Activated CD4-positive, alpha-beta T cell treated with anti-CD3 and anti-CD28 coated beads, Interleukin-2, amount 50 U/mL, for 24 hours (primary cell): ENCODE measurements at places on chromosomes 13 and 19.

DNA sequence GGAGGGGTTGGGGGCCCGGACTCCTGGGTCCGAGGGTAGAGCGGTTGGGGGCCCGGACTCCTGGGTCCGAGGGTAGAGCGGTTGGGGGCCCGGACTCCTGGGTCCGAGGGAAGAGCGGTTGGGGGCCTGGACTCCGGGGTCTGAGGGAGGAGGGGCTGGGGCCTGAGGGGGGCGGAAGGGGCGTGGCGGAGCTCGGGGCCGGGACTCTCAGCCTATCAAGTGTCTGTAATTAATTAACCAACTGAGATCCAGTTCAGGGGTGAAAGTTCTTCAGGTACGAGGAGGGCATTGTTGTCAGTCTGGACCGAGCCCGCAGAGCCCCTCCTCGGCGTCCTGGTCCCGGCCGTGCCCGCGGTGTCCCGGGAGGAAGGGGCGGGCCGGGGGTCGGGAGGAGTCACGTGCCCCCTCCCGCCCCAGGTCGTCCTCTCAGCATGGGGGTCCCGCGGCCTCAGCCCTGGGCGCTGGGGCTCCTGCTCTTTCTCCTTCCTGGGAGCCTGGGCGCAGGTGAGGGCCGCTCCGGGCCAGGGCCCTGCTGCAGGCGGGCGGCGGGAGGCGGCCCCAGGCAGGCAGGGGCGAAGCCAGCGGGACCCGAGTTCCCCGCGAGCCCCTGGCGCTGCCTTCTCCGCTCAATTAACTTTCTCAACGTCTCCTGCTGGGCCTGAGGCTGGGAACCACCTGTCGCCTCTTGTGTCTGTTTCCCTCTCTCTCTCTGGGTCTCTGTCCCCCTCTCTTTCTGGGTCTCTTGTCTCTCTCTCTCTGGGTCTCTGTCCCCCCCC, 697 bp downstream of the FCGRT start:
- DNase-seq = no peak

DNA sequence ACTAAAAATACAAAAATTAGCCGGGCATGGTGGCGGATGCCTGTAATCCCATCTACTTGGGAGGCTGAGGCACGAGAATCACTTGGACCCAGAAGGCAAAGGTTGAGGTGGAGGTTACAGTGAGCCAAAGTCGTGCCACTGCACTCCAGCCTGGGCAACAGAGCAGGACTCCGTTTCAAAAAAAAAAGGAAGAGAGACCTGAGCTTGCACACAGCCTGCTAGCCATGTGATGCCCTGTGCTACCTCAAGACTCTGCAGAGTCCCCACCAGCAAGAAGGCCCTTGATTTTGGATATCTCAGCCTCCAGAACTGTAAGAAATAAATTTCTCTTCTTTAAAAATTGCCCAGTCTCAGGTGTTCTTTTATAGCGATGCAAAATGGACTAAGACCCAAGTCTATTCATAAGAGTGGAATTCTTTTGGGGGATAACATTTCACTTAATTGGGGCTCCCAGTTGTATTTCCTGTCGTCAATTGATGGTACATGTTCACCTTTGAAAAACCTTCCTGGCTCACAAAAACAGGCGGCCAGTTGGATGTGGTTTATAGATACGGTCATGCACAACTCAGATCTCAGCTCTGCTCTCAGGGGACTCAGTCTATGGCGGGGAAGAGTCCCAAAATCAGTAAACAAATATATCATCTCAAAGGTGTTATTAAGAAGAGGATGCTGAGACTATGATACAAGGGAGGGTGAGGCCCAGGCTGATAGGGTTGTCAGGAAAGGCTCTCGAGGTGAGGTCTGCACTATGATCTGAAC, 2.4 kb upstream of the CHERP start:
- DNase-seq = no peak

- no peak for DNase-seq
These were observed 222.9 kb upstream of the HTR2A start for GRCh38 chr13:47119575-47120235.

- DNase-seq = no peak
These were observed 16.9 kb downstream of the MAG start for GRCh38 chr19:35308910-35309309.

- DNase-seq = peak; percentile 76
These were observed 2.5 kb upstream of the KEAP1 start for GRCh38 chr19:10505583-10506229.

GRCh38 chr19:52214241-52214640, 24.4 kb downstream of the PPP2R1A start:
- no peak for DNase-seq

GRCh38 chr19:7762719-7763293, at the start of gene CLEC4M:
TSS of gene CLEC4M (plus strand) at chr19:7763243. CDS start at chr19:7763267, 24 bp downstream.
- no peak for DNase-seq

- peak; percentile 56 for DNase-seq
These were observed 20.0 kb downstream of the XRCC1 start for GRCh38 chr19:43555185-43555770.

DNA sequence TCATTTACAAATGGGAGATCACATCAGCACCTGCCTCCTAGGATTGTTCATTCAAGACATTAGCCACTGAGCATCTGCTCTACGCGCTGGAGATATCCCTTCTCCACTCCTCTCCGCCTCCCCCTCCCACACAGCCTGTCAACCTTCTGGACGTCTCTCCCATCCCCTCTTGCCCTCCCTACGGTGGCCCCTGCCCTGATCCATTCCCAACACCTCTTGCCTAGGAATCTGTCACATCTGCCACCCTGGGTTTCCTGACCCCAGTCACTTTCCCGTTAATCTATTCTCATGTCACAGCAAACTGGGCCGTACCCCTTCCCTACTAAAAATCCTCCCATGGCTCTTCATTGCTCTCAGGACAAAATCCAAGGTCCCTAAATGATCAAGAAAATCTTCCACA, 10.3 kb downstream of the DYRK1B start:
- DNase-seq = no peak

DNA sequence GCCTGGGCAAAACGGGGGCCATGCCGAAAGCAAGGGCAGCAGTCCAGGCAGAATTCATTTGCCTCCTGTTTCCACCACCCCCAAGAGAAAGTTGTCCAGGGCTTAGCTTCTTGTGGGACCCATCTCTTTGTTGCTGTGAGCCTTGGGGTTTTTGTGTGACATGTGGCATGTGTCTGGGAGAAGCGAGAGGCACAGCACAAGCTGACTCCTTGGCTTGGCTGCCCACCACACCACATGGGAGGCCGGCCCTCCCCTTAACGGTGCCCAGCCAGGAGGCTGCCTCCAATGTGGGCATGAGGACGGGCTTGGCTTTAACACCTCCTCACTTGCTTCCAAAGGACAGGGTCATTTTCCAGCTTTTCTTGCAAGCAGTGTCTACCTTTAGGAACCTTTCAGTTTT, 81.6 kb downstream of the ZNF536 start:
- no peak for DNase-seq

DNA sequence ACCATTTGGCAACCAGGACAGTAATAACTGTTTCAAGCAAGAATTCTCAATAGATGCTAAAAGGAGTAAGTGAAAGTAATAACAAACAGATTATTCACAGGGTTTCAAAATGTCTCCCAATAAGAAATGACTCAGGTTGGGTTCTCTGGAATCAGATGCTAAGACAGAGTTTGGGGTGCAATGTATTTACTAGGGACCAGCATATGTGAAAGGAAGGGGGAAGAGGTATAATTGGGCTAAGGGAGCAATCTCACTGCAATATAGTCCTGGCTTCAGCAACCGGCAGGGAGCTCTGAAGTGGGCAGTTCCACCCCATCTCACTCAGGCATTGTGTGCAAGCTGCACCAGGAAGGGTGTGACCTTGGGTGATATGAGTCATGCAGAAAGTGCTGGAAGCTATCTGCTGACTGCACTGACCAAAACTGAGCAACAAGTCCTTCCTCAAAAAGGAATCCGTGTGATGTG, 23.4 kb downstream of the ZDHHC20 start:
- DNase-seq = peak; percentile 35

DNA sequence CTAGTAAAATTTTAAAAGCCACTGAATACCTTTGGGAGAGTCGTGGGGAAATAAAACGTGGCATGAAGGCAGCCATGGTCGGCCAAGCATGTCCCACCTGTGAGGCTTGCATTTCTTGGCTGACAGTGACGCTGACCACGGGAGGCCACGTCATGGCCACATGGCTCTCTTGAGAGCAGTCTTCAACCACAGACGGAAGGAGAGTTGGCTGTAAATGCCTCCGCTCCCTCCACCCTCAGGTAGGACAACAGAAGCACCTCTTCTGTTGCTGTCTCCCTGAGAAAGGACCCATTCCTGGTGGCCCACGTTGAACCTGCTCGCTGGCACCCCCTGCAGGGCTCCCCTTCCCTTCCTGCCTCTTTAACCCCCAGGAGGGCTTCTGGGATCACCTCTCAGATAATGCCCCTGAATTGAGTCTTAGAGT, 10.6 kb upstream of the LRRC25 start:
- no peak for DNase-seq

- DNase-seq = no peak
These were observed 17.6 kb downstream of the RANBP3 start for GRCh38 chr19:5960005-5961001.

DNA sequence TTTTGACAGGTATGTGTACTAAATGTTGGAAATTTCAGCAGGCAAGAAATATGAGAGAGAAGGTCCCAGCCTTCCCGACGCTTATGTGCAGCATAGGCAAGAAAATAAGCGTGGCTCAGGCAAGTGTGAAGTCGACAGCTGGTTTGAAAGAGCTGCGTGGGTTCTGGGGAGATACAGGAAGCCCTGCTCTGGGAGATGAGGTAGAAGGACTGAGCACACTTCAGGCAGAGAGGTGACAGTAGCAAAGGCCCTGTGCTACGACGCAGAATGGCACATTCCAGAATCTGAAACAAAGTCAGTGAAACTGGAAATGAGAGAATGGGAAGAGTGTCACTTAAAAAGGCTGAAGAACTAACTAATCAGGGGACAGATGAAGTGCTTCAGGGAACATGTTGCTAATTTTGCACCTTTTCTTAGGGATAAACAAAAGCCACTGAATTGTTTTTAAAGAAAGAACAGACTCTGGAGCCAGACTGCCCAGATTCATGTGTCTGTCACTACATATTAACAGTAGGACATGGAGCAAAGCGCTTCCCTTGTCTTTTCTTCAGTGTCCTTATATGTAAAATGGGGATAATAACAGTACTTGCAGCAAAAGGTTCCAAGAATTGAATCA, 160.1 kb downstream of the SPRY2 start:
- no peak for DNase-seq

GRCh38 chr19:38721979-38722773, 22.1 kb downstream of the CAPN12 start:
- no peak for DNase-seq

DNA sequence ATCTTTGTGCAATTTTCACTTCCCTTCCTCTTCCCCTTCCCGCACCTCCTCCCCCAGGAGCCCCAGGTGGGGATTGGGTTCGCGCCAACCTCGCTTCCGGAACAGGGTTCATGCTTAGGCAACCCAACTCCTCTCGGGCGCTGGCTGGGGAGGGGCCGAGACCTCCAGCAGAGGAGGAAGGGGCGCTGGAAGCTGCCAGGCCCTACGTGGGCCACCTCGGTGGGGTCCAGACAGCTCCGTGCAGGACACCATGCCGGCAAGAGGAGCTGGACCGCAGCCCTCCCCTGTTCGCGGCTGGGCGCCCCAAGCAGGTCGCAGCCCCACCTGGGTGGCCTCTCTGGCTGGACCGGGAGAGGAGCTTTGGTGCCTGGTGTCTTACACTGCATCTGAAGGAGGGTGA, 91.1 kb downstream of the SPACA7 start:
- no peak for DNase-seq

- DNase-seq = no peak
These were observed 2422.9 kb upstream of the PCDH20 start for GRCh38 chr13:63838366-63839110.
